Mesothelial cell of epicardium (in vitro differentiated cells): ENCODE measurements at places on chromosomes 1 and 21. TPM values are rescaled to one million over a fixed set of nuclear protein-coding genes. Genes with fewer than 3 reads are reported as not detected.

GRCh38 chr1:46412893-46413595 lies 18.9 kb downstream of the FAAH start:
- no peak overlapping the region for H3K4me3 ChIP-seq
- no peaks in the 10 kb centered on the region for H3K4me1 ChIP-seq
- DNase-seq = no peak
- H3K27ac ChIP-seq = no peak overlapping the region

DNA sequence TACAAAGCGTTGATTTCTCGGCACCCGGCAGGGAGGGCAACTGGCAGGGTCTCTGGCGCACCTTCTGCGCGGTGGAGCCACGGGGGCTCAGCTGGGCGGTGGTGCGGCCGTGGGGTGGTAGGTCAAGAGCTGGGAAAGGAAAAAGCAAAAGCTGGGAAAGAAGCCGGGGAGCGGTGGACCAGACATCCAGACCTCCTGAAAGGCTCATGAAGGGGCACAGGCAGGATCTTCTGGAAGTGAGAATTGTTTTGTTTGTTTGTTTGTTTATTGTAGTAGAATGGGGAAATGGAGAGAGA lies 7.2 kb upstream of the RNU1-1 start:
- H3K36me3 ChIP-seq = no peaks in the 10 kb centered on the region
- peaks cover 77% of the 10 kb centered on the region for H3K27me3 ChIP-seq
- peak overlapping the region; percentile 74 for H3K4me3 ChIP-seq
- peak overlapping the region; percentile 26 for H3K27ac ChIP-seq
- peaks cover 21% of the 10 kb centered on the region for H3K4me1 ChIP-seq

GRCh38 chr1:175715742-175716141 lies 27.7 kb downstream of the TNR start:
- H3K27ac ChIP-seq = no peak overlapping the region
- no peaks in the 10 kb centered on the region for H3K36me3 ChIP-seq
- no peak for DNase-seq
- H3K27me3 ChIP-seq = peaks cover 52% of the 10 kb centered on the region
- no peaks in the 10 kb centered on the region for H3K4me1 ChIP-seq

GRCh38 chr1:207565546-207566468 lies 69.8 kb downstream of the CR1 start:
- DNase-seq = no peak
- peaks cover 3% of the 10 kb centered on the region for H3K27me3 ChIP-seq
- no peak overlapping the region for H3K4me3 ChIP-seq

Gene EPS8L3
- total RNA-seq = 0.13 to 0.34 TPM in 2 of 3 replicates, not detected in the other

Gene OR10Z1
- total RNA-seq = not detected in 3 replicates

Gene ENAH
- total RNA-seq = 137 to 144 TPM (median 140 TPM) in 3 replicates

DNA sequence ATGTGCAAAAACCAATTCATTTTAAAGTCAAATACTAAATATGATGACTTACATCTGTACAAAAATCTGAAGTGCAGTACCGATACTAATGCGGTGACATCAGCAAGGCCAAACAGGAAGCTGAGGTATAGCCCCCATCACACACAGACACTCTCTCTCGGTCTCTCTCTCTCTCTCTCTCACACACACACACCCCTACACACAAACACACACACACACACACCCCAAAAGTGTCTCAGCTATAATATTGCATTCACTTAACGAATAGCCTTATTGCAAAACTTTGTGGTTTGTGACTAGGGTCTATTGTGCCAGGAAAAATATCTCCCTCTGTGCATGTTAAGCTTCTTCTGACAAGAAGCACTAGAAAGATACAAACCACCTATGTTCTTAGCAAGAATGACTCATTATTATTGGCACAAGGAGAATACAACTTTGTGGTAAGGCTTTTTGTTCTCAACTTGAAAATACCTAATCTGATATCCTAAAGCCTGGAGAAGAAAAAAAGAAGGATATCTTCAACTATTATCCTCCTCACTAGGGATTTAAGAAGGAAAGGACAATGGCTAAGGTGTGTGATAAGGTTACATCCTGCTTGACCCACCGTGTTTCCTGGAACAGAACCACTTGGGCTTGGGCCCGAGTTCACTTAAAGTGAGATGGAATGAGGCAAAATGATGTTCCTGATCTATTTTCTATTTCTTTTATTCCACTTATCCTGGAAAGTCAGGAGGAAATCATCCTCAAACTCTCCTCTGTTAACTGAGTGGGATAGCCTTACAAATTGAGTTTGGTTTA lies 107.1 kb downstream of the NIBAN1 start:
- H3K27me3 ChIP-seq = no peaks in the 10 kb centered on the region
- H3K4me3 ChIP-seq = no peak overlapping the region
- H3K36me3 ChIP-seq = no peaks in the 10 kb centered on the region
- DNase-seq = no peak
- H3K27ac ChIP-seq = no peak overlapping the region

- no peak overlapping the region for H3K4me3 ChIP-seq
- DNase-seq = no peak
- no peak overlapping the region for H3K27ac ChIP-seq
- H3K4me1 ChIP-seq = peaks cover 2% of the 10 kb centered on the region
- H3K27me3 ChIP-seq = no peaks in the 10 kb centered on the region
These were observed 61.8 kb downstream of the MT1HL1 start for GRCh38 chr1:236942431-236942830.

Gene STK40
- 40.1 to 43.6 TPM (median 42.7 TPM) in 3 replicates for total RNA-seq

Gene BEND5
- total RNA-seq = 11.3 to 14.8 TPM (median 13.7 TPM) in 3 replicates

Gene PROK1
- 0.69 to 1.3 TPM (median 0.95 TPM) in 3 replicates for total RNA-seq

GRCh38 chr1:211484755-211485479 lies 7.0 kb downstream of the RD3 start:
- H3K27me3 ChIP-seq = no peaks in the 10 kb centered on the region
- no peak for DNase-seq
- H3K4me1 ChIP-seq = peaks cover 4% of the 10 kb centered on the region
- H3K27ac ChIP-seq = no peak overlapping the region

DNA sequence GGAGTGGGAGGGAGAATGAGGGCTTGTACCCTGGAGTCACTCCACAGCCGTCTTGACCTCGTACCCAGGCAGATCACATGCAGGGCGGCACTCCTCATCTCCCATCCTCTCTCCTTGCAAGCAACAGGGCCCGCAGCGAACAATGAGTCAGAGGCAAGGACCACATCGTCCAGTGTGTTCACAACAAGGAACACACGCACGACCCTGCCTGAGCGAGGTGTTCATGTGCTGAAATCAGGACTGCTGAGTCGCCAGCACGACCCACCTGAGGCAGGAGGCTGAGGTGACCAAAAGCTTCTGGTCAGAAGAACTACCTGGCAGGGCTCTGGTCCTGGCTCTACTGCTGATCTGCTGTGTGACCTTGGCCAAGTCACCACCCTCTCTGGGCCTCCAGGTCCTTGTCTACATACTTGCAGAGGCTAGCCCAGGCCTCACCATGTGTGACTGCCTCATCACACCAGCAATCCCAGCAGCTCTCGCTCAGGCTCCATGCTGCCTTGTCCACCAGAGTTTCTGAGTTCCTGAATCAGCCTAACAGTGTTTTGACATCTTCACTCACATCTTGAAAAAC lies 78.0 kb downstream of the SSBP3 start:
- peaks cover 2% of the 10 kb centered on the region for H3K36me3 ChIP-seq
- H3K27me3 ChIP-seq = no peaks in the 10 kb centered on the region
- peak overlapping the region; percentile 86 for H3K27ac ChIP-seq
- no peak for DNase-seq
- peaks cover 88% of the 10 kb centered on the region for H3K4me1 ChIP-seq

DNA sequence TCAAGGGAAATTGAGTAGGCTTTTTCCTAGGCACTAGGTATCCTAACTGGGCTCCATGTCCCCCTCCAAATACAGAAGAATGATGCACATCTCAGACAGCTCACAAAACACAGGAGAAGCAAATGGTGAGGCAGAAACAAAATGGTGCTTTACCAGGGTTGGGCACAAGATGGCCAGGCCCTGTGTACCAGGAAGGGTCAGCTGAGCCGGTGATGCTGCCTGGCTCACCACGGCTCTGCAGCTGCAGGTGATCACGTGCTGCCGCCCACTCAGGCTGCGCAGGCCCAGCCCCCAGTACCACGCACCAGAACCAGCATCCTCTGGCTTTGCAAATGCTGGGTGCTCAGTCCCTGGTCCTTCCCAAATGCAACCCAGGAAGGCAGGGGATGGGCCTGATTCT lies 993 bp upstream of the DSCAM start:
- peaks cover 6% of the 10 kb centered on the region for H3K4me1 ChIP-seq
- H3K27me3 ChIP-seq = peaks cover 25% of the 10 kb centered on the region
- no peaks in the 10 kb centered on the region for H3K36me3 ChIP-seq
- no peak overlapping the region for H3K4me3 ChIP-seq
- no peak for DNase-seq

DNA sequence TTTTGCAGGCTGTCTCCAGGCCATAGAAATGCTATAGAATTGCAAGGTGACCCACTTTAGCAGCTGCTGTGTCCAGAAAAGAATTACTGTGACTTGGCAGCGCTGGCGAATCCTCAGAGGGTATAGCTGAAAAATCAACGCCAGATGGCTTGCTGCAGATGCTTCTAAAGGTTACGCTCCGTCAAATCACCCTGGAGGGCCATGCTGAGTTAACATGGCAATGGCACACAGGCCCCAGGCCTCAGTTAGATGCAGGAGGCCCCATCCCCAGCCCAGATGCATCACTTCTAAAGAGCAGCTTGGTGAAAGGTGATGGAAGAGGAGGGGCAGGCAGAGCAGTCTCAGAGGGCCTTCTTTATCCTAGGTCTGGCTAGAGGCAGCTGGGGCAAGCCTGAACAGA lies 18.0 kb downstream of the KIAA1614 start:
- H3K27me3 ChIP-seq = no peaks in the 10 kb centered on the region
- H3K4me3 ChIP-seq = no peak overlapping the region
- peaks cover 19% of the 10 kb centered on the region for H3K4me1 ChIP-seq
- no peak for DNase-seq
- H3K36me3 ChIP-seq = peaks cover 5% of the 10 kb centered on the region

Gene CLEC20A
- total RNA-seq = not detected in 3 replicates

GRCh38 chr21:39006571-39007311 lies 176.5 kb downstream of the PSMG1 start:
- H3K4me1 ChIP-seq = peaks cover 26% of the 10 kb centered on the region
- no peak overlapping the region for H3K27ac ChIP-seq
- DNase-seq = no peak
- no peaks in the 10 kb centered on the region for H3K27me3 ChIP-seq

DNA sequence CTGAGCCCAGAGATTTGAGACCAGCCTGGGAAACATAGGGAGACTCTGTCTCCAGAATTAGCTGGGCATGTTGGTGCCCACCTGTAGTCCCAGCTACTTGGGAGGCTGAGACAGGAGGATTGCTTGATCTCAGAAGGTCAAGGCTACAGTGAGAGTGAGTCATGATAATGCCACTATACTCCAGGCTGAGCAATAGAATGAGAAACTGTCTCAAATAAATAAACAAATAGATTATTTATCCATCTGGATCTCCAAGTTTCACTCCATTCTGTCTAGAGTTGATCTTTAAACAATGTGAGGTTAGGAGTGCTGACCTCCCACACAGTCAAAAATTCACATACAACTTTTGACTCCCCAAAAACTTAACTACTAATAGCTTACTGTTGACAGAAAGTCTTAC lies 106.8 kb upstream of the PALMD start:
- no peak for DNase-seq
- no peaks in the 10 kb centered on the region for H3K27me3 ChIP-seq
- H3K36me3 ChIP-seq = no peaks in the 10 kb centered on the region
- H3K4me1 ChIP-seq = peaks cover 14% of the 10 kb centered on the region
- no peak overlapping the region for H3K27ac ChIP-seq

Gene CDC42BPA
- 36.8 to 44.4 TPM (median 43.2 TPM) in 3 replicates for total RNA-seq

DNA sequence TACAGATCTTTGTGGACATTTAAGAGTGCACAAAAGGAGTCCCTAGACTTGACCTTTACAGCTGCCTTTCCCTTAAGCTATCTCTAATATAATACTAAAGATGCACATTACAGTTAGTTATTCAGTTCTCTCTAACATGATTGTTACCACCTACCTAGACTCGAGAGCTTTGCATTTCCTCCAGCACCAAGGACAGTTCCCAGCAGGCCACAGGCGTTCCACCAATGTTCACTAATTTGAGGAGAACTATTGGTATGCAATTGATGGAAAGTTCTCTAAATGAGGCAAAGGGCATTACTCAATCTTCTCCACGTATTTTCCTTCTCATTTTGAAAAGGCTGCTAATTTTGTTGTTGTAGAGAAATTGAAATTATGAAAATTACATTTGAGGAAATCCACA lies 5.4 kb upstream of the NTNG1 start:
- H3K4me3 ChIP-seq = no peak overlapping the region
- H3K27me3 ChIP-seq = peaks cover 53% of the 10 kb centered on the region
- peaks cover 10% of the 10 kb centered on the region for H3K4me1 ChIP-seq
- no peaks in the 10 kb centered on the region for H3K36me3 ChIP-seq
- no peak overlapping the region for H3K27ac ChIP-seq
- peak; percentile 46 for DNase-seq

GRCh38 chr21:16402752-16403151 lies 673.0 kb downstream of the USP25 start:
- DNase-seq = no peak
- H3K4me3 ChIP-seq = no peak overlapping the region
- H3K36me3 ChIP-seq = peaks cover 36% of the 10 kb centered on the region
- no peak overlapping the region for H3K27ac ChIP-seq
- H3K4me1 ChIP-seq = peaks cover 6% of the 10 kb centered on the region
- no peaks in the 10 kb centered on the region for H3K27me3 ChIP-seq

Gene OVAAL
- total RNA-seq = not detected in 3 replicates
